Hematopoietic multipotent progenitor cell treated with erythropoietin and hydrocortisone succinate and interleukin-3 and kit ligand, for 4 days (in vitro differentiated cells): ENCODE measurements at places on chromosomes 2 and 18.

GRCh38 chr2:238730001-238730669 is 117.8 kb upstream of the TWIST2 start:
- DNase-seq = no peak

- no peak for DNase-seq
Measured at GRCh38 chr2:207290833-207291624, 125.3 kb upstream of the KLF7 start.

GRCh38 chr2:238125127-238125885 is 13.2 kb upstream of the KLHL30 start:
- no peak for DNase-seq

DNA sequence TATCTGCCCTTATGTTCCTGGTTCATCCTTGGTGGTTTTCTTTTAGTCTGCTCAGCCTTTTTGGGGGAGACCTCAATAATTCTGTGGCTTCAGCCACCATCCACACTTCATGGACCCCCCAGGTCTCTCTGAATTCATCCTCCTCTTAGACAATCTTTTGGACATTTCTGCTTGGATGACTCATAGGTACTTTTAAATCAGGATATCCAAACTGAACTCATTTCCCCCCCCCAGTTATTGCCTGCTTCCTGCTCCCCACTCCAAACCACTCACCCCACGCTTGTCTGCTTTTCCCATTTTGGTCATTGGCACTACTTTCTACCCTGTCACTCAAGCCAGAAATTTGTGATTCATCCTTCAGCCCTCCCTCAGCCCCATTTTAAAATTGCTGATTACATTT is 78.5 kb downstream of the TANC1 start:
- no peak for DNase-seq

DNA sequence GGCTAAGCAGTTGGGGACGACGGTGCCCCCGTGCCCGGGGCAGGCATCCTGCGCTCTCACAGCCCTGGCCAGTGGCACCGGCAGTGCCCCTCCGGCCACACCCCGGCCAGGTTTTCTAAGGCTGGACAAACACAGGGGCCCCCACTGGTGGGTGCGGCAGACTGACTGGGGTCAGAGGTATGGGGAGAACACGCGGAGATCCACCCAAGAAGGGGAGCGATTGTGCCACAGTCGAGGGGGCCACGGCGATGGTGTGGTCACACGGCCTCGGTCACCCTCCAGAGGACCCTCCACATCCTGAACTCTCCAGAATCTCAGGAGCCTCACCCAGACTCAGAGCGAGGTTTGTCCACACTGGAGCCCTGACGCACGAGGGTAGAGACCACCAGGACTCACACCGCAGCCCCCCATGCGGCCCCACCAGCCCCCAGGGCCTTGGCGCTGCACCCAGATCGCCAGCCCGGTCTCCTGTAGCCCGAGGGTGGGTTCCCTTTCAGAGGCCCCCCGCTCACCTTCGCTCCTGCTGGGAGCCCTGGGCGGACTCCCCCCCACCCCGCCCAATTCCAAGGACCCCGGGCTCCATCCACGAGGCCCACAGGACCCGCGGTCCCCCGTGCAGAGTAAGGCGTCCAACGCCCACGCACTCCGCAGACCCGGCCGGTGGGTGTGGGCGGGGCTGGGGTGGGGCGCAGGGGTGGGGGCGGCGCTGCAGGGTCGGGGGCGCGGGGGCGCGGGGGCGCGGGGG is 15.2 kb downstream of the PDCD1 start:
- DNase-seq = no peak

DNA sequence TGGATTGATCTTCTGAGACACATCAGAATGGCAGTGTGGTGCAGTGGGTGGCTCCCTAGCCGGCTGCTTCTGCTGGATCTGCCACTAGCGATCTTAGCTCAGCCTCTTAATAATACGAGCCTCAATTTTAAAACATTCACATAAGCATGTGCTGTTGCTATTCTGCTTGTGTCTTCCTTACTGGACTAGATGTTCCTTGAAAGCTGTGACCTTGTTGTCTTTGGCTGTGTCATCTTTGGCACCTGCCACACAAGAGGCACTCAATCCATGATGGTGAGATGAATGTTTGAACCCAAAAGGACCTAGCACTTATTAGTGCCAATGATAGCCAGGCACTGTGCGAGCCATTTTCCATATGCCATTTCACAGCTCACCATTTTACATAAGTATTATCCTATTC is 393.0 kb downstream of the ALK start:
- DNase-seq = no peak

DNA sequence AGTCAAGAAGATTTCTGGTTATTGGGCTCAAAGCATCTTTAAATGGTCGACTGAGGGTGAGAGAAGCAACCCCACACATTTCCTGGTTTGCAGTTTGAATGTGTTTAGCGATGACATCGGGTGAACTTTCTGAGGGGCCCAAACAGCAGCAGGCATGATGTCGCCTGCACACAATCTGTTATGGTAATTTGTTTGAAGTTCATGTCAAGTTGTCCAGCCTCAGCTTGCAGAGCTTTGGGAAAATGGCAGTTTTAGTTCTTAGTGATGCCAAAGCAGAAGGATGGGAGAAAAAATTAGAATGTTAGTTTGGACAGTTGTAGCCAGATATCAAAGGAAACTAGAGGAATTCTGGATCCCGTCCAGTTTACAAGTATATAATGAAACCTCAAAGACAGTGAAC is 284.6 kb downstream of the MBD5 start:
- DNase-seq = no peak

GRCh38 chr2:48651158-48651790 is 33.6 kb downstream of the GTF2A1L start:
- DNase-seq = no peak

DNA sequence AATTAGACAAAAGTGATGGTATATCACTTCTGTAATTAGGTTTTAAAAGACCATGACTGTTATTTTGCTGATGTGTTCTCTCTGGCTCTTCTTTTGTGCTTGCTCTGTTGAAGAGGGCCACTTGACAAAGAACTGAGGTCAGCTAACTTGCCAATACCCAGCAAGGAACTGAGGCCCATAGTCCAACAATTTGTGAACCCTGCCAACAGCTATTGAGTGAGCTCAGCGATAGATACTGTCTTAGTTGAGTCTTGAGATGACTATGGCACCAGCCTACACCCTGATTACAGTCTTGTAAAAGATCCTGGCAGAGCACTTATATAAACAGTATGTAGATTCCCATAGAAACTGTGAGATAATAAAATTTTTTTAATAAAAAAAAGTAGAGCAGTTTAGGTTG is 103.0 kb downstream of the BMPR2 start:
- DNase-seq = no peak

DNA sequence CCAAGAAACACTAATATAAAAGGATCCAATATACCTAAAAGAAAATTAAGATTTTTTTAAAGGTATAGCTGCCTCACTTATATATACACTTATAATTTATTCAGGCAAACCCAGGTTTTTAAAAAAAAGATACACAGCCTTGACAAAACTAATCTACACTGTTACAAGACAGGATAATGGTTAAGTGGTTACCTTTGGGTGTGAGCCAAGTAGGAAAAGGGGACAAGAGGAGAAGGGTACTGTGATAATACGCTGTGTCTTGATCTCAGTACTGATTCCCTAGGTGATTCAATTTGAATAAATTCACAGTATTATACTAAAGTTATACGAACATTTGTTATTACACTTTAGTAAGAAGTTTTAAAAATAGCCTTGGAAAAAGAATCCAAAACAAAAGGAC is 30.6 kb downstream of the KLHL41 start:
- peak; percentile 75 for DNase-seq

GRCh38 chr2:120223034-120223912 is at the start of gene TMEM185B:
TSS of gene TMEM185B (minus strand) at chr2:120223400. CDS start at chr2:120222976, 424 bp downstream.
- DNase-seq = peak; percentile 89

- DNase-seq = no peak
Measured at GRCh38 chr2:144931480-144931879, 411.6 kb upstream of the ZEB2 start.

DNA sequence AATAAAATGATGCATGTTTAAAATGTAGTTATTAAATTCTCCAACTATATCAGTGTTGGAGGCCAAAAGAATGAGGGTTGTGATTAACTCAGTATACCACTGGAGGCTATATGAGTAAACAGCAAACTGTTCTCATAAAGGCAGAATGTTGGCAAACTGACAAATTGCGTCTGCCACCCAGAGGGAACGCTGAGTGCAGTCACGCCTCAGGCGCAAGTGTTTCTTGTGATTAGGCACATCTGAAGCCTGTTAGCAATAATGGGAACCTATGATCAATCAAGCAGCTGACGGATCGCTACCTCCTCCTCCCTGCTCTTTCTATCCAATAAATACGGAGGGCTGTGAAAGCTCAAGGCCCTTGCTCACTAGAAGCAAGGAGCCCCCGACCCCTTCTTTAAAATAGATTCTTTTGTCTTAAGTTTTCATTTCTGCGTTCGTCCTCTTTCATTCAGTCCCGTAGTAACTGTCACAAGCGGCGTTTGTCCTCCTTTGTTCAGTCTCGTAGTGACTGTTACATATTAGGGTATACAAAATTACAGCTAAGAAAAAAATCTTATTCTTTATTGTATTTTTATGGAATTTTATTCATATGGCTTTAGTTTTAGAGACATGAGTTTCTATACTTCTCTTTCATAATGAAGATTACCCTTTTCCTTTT is 16.3 kb upstream of the RMND5A start:
- peak; percentile 14 for DNase-seq

- DNase-seq = peak; percentile 53
Measured at GRCh38 chr2:191845876-191846514, 893 bp downstream of the CAVIN2 start.

- peak; percentile 47 for DNase-seq
Measured at GRCh38 chr2:180980943-180981911, 822 bp downstream of the UBE2E3 start.

DNA sequence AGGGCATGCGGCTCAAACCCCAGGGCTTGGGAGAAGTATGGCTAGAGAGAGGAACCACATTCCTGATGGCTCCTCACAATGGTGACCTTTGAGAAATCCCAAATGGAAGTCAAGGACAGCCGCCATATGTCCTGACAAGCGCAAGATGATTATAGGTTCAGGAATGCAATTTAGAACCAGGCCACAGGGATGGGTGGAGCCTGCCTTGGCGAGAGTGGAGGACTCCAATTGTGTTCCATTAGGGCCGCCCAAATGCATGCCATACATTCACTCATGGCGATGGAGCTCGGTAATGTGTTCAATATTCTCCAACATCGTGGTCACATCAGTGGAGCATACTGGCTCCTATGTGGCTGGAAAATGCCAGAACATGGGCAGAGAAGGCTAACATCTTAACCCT is 662.9 kb upstream of the ID2 start:
- no peak for DNase-seq

GRCh38 chr2:219284501-219285372 is 5.6 kb downstream of the DNAJB2 start:
- no peak for DNase-seq

DNA sequence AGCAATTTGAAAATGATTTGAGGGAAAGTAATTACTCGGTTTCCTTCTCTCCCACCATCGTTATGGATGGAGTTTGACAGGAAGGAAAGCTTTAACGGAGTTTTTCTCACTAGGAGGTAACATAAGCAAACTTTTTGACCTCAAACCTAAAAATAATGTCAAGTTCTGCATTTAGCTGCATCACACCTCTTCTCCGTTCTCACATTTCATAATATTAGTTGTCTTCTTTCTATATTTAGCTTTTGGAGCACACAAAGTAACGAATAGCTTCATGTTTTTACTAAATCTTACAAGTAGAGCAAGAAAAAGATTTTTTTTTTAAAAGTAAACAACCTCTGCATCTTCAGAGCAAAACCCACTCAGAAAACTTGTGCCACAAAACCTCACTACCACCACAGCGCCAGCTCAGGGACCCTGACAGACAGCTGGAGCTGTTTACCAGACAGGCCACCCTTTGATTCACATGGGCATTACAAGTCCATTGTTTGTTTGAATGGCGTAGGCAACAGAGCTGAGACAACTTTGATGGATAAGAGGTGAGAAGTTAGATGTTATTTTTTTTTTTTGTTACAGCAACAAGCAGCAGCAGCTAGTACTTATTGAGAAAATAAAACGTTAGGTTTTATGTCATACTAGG is 21.9 kb upstream of the ICOS start:
- no peak for DNase-seq

DNA sequence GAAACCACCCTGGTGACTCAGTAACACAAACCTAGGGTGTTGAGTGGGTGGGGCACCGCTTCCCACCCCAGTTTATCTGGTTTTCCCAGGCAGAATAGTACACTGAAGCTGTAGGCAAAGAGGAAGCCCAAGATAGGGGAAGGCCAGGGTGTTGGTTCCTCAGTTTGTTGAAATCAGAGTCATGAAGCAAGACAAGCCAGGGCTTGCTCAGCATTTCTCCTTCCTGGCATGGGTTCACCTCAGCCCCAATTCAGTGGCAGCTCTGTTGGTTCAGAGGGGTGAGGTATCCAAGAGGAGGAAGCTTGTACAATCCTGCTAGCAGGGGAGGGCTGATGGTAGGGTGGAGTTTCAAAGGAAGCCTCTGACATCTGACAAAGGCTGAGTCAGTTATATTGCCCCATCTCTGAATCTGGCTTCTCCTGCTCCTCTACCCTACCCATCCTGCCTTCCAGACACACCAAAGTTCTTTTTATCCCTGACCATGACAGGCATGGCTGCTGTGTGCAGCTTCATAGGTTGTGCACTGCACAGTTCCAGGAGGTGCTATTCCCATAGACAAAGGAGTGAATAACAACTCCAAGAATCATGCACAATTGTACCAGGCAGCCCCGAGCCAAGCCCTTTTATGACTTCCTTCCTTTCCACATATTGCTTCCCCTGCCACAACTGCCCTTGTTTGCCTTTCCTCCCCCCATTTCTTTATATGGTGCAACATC is 24.9 kb upstream of the RAB10 start:
- peak; percentile 91 for DNase-seq

- DNase-seq = no peak
Measured at GRCh38 chr2:8592736-8593135, 89.1 kb upstream of the ID2 start.

DNA sequence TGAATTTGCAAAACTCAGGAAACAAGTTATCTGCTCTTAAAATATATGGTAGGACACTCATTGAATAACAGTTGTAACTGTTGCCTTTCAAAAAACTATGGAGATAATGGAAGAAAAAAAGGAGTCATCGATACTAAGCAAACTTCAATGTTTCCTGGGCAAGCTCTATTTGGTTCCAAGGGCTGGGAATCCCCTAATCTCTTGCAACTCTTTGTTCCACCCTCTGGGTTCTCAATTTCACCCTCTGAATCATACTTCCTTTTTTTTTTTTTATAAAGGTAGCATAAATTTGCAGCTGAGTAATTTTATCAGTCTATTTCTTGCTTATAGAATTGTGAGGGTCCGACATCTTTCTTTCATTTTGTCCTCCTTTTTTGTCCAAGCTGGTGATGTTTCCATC is 36.7 kb downstream of the SLC9A4 start:
- peak; percentile 8 for DNase-seq

- DNase-seq = no peak
Measured at GRCh38 chr2:54878182-54878581, 154.7 kb downstream of the EML6 start.

DNA sequence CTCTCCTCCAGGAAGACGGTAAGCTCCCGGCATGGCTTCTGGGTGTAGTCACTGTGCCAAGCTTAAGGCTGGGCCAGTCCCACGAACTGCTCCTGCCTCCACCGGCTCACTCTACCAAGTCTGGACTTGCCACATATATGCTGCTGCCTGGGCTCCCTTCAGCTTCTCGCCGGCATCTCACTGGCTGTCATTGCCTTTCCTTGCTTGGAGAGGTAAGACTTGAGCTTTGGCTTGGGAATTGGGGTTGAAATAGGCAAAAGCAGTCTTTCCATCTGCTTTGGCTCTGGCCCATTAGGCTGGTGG is 481.0 kb downstream of the TGIF1 start:
- DNase-seq = no peak
